GM12878 (cell line): ENCODE measurements at places on chromosomes 13 and 19. TPM values are rescaled to one million over a fixed set of nuclear protein-coding genes. Genes with fewer than 3 reads are reported as not detected.

ZNF221 gene
- polyA plus RNA-seq, result 0.15 and 0.36 TPM in 2 replicates

OR4F17 gene
- not detected in 2 replicates for polyA plus RNA-seq

CTU1 gene
- 0.48 and 3.6 TPM in 2 replicates for polyA plus RNA-seq

GRCh38 chr19:56393119-56394012, at the start of gene ZNF582:
Gene ZNF582, minus strand, starts transcription at chr19:56393534. Its CDS starts 1,782 bp downstream, at chr19:56391752.
- DNase-seq, result peak; percentile 65

GRCh38 chr13:102897371-102898138, 51.7 kb downstream of the ERCC5 start:
- DNase-seq, result no peak

- no peak for DNase-seq
Observed at GRCh38 chr13:97058391-97058790, 64.1 kb upstream of the OXGR1 start.
